ENCODE measurements at places on chromosomes 4 and X. TPM values are rescaled to one million over a fixed set of nuclear protein-coding genes. Genes with fewer than 3 reads are reported as not detected.
A peak's percentile ranks its signal among the peaks of the same experiment; 100 is the strongest.

The GPAT3 gene
- total RNA-seq, result 6.2 TPM

The CNGA1 gene
- not detected for total RNA-seq

GRCh38 chrX:35289952-35290351 is 347.4 kb downstream of the FAM47B start:
- DNase-seq, result no peak
- no peak overlapping the region for H3K4me3 ChIP-seq
- no peaks in the 10 kb centered on the region for H3K27me3 ChIP-seq
- no peaks in the 10 kb centered on the region for H3K36me3 ChIP-seq
- no peaks in the 10 kb centered on the region for H3K4me1 ChIP-seq
- H3K27ac ChIP-seq, result no peak overlapping the region

GRCh38 chrX:19332983-19333382 is 10.7 kb upstream of the PDHA1 start:
- no peak overlapping the region for H3K27ac ChIP-seq
- DNase-seq, result no peak
- H3K4me1 ChIP-seq, result no peaks in the 10 kb centered on the region
- no peaks in the 10 kb centered on the region for H3K36me3 ChIP-seq
- H3K4me3 ChIP-seq, result no peak overlapping the region
- no peaks in the 10 kb centered on the region for H3K27me3 ChIP-seq

DNA sequence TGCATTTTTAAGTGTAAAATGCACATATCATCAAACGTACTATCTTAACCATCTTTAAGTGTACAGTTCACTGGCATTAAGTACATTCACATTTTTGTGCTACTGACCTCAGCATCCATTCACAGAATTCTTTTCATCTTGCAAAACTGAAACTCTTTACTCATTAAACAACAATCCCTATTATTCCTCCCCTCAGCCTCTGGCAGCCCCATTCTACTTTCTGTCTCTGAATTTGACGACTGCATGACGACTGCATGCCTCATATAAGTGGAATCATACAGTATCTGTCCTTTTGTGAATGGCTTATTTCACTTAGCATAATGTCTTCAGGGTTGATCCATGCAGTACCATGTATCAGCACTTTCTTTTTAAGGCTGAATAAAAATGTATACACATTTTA is 38.7 kb downstream of the CNKSR2 start:
- no peaks in the 10 kb centered on the region for H3K4me1 ChIP-seq
- H3K27me3 ChIP-seq, result no peaks in the 10 kb centered on the region
- no peak overlapping the region for H3K4me3 ChIP-seq

- H3K27me3 ChIP-seq, result no peaks in the 10 kb centered on the region
- no peak overlapping the region for H3K4me3 ChIP-seq
- H3K36me3 ChIP-seq, result no peaks in the 10 kb centered on the region
- H3K4me1 ChIP-seq, result peaks cover 16% of the 10 kb centered on the region
Observed at GRCh38 chr4:185215261-185215660, 5.9 kb downstream of the SNX25 start.

DNA sequence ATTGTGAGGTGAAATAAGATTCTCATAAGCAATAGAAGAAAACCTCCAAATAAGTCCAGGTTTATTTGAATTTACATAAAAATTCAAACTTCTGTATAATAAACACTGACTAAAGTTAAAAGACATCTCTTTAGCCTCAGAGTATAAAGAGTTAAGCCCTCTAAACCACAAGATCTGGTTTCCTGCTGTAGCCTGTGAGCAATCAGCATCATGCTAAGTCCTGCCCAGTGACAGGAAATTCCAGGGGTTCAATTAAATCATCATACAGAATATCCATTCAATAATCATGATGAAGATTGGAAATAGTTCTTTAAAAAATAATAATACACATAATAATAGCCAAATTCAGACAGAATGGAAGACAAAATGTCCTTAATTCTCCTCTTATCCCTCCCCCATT is 139.2 kb upstream of the DGKK start:
- no peaks in the 10 kb centered on the region for H3K36me3 ChIP-seq
- no peak overlapping the region for H3K27ac ChIP-seq
- H3K27me3 ChIP-seq, result no peaks in the 10 kb centered on the region
- DNase-seq, result no peak
- no peak overlapping the region for H3K4me3 ChIP-seq

The ZNF280C gene
- 7.6 TPM for total RNA-seq

- H3K36me3 ChIP-seq, result peaks cover 16% of the 10 kb centered on the region
- H3K4me1 ChIP-seq, result no peaks in the 10 kb centered on the region
- no peaks in the 10 kb centered on the region for H3K27me3 ChIP-seq
- no peak overlapping the region for H3K27ac ChIP-seq
- DNase-seq, result no peak
Observed at GRCh38 chrX:41137589-41137988, 52.3 kb downstream of the USP9X start.

DNA sequence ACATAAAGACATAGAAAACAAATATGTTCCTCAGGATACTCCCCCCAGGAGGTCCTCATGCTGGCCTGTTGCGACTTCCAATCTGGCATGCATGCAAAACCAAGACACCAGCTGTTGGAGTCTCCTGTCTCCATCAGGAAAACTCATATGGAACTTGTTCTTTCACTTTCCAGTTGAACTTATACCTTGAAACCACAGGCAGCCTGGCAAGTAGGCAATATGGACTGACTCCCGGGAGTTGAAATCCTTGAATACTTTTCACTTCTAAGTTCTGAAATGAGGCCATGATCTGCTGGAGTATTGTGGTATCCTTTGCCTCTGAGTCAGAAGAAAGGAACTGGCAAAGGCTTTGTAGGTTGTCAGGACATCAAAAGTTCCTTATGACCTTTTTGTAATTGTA is 444.2 kb downstream of the IDS start:
- no peaks in the 10 kb centered on the region for H3K4me1 ChIP-seq
- H3K27ac ChIP-seq, result no peak overlapping the region
- no peaks in the 10 kb centered on the region for H3K36me3 ChIP-seq
- H3K4me3 ChIP-seq, result no peak overlapping the region

- no peaks in the 10 kb centered on the region for H3K4me1 ChIP-seq
- no peak overlapping the region for H3K4me3 ChIP-seq
- no peaks in the 10 kb centered on the region for H3K27me3 ChIP-seq
- no peak overlapping the region for H3K27ac ChIP-seq
- no peak for DNase-seq
Observed at GRCh38 chr4:44736900-44737299, 10.5 kb upstream of the GNPDA2 start.

DNA sequence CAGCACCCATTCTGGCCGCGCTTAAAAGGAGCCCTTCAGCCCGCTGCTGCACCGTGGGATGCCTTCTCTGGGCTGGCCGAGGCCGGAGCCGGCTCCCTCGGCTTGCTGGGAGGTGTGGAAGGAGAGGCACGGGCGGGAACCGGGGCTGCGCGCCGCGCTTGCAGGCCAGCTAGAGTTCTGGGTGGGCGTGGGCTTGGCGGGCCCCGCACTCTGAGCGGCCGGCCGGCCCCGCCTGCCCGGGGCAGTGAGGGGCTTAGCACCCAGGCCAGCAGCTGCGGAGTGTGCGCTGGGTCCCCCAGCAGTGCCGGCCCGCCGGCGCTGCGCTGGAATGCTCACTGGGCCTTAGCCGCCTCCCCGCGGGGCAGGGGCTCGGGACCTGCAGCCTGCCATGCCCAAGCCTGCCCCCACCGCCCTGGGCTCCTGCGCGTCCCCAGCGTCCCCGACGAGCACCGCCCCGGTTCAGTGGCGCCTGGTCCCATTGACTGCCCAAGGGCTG is 111.3 kb downstream of the PCDH18 start:
- DNase-seq, result no peak
- no peaks in the 10 kb centered on the region for H3K36me3 ChIP-seq
- H3K4me3 ChIP-seq, result no peak overlapping the region
- no peak overlapping the region for H3K27ac ChIP-seq
- no peaks in the 10 kb centered on the region for H3K27me3 ChIP-seq

- no peaks in the 10 kb centered on the region for H3K36me3 ChIP-seq
- H3K4me1 ChIP-seq, result no peaks in the 10 kb centered on the region
Observed at GRCh38 chrX:133850399-133850798, 135.0 kb downstream of the GPC3 start.

DNA sequence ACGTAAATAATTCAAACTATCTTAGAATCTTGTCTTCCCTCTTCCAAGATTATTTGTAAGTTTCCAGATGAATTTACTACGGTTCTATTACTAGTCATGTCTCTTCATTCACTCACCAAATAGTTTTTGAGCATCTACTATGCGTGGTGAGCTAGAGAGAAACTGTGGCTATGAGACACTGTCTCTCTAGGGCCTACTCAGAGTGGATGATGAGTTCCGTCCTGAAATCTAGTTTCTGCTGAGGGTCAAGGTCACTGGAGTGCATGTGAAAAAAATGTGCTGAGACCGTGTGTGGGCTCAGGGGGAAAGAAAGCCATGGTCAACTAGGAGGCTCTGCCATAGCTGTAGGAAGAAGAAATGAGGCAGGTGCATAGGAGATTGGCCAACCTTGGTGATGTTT is 320.2 kb upstream of the GATB start:
- H3K27ac ChIP-seq, result no peak overlapping the region
- H3K36me3 ChIP-seq, result no peaks in the 10 kb centered on the region
- peak overlapping the region; percentile 6 for H3K4me3 ChIP-seq
- H3K4me1 ChIP-seq, result peaks cover 52% of the 10 kb centered on the region

DNA sequence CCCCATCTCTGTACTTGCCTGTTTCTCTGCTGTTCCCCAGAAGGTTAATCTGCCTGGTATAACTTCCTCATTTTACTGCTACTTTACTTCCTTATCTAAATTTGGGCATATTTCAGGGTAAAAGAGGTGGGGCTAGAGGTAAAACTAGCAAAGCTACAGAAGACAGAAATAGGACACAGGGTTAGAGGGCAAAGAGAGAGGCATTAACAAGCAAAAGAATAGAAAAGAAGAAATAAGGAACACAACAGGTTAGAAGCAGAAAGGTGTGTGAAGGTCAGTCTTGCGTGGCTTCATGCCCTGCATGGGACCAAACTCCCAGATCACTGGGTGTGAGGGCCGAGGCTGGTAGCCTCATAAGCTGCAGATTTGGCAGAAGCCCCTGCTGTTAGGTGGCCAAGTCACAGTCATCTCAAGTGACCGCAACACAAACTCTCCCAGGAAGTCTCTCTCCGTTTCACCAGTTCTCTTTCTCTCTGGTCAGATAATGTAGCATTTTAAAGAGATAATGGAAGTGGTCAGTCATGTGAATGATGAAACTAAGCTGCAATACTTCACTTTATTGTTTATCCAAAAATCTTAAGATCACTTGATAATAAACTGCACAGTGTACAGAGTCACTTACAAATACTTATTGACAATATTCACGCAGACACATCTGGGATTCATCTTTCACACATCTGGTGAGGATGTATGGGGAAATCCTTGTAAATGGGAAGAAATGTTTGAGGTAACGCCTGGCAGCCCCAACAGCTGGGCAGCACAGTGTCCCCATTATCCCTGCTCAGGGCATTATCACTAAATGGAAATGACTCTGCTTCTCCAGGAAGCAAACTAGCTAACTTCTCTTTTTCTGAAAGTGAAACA is 16.4 kb downstream of the TMEM154 start:
- DNase-seq, result no peak
- no peaks in the 10 kb centered on the region for H3K27me3 ChIP-seq
- peaks cover 5% of the 10 kb centered on the region for H3K4me1 ChIP-seq
- H3K27ac ChIP-seq, result no peak overlapping the region

The CHRDL1 gene
- total RNA-seq, result not detected

The RAB41 gene
- not detected for total RNA-seq

DNA sequence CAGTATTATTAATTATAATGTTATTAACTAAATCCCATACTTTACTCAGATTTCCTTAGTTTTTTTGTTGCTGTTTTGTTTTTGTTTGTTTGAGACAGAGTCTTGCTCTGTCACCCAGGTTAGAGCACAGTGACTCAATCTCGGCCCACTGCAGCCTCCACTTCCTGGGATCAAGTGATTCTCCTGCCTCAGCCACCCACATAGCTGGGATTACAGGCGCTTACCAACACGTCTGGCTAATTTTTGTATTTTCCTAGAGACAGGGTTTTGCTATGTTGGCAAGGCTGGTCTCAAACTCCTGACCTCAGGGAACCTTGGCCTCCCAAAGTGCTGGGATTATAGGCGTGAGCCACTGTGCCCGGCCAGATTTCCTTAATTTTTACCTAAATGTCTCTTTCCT is 72.2 kb downstream of the ANAPC4 start:
- no peak overlapping the region for H3K27ac ChIP-seq
- no peaks in the 10 kb centered on the region for H3K4me1 ChIP-seq
- no peak for DNase-seq
- H3K36me3 ChIP-seq, result no peaks in the 10 kb centered on the region

The MAGEA11 gene
- not detected for total RNA-seq

DNA sequence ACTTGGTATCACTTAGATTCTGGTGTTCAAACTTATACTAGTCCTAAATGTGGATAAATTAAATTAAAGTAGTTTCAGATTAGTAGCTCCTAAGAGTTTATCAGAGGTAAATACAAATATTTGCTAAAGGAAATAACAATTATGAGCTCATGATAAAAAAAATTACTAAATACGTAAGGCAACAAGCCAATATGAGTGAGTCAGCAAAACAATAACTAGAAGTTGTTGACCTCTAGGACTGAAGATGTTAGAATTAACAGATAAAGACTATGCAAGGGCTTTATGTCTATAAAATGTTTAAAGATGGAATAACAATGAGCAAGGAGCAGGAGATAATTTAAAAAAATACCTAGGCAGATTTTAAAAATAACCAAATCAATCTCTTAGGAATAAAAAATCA is 195.8 kb downstream of the CLCN4 start:
- H3K27me3 ChIP-seq, result no peaks in the 10 kb centered on the region
- H3K36me3 ChIP-seq, result no peaks in the 10 kb centered on the region
- H3K4me1 ChIP-seq, result no peaks in the 10 kb centered on the region
- no peak overlapping the region for H3K27ac ChIP-seq

The SH3D19 gene
- total RNA-seq, result not detected

- H3K4me1 ChIP-seq, result no peaks in the 10 kb centered on the region
- H3K27me3 ChIP-seq, result no peaks in the 10 kb centered on the region
- H3K4me3 ChIP-seq, result no peak overlapping the region
Observed at GRCh38 chr4:150570862-150571261, 11.1 kb upstream of the MAB21L2 start.

GRCh38 chr4:183721207-183722081 is 62.4 kb downstream of the TRAPPC11 start:
- H3K27me3 ChIP-seq, result no peaks in the 10 kb centered on the region
- no peaks in the 10 kb centered on the region for H3K36me3 ChIP-seq
- no peak overlapping the region for H3K27ac ChIP-seq
- peaks cover 8% of the 10 kb centered on the region for H3K4me1 ChIP-seq
- peak; percentile 44 for DNase-seq

The CT83 gene
- not detected for total RNA-seq
